ENCODE measurements at places on chromosomes 13 and 19. TPM values are rescaled to one million over a fixed set of nuclear protein-coding genes. Genes with fewer than 3 reads are reported as not detected.

- no peaks in the 10 kb centered on the region for H3K27me3 ChIP-seq
- H3K4me3 ChIP-seq = no peak overlapping the region
- DNase-seq = no peak
- peaks cover 16% of the 10 kb centered on the region for H3K4me1 ChIP-seq
- peaks cover 5% of the 10 kb centered on the region for H3K36me3 ChIP-seq
Observed at GRCh38 chr13:44971656-44972595, 17.3 kb downstream of the NUFIP1 start.

GRCh38 chr19:19120308-19121231 is 17.7 kb downstream of the TMEM161A start:
- DNase-seq = peak; percentile 35
- no peaks in the 10 kb centered on the region for H3K36me3 ChIP-seq
- no peak overlapping the region for H3K27ac ChIP-seq
- H3K27me3 ChIP-seq = no peaks in the 10 kb centered on the region
- peaks cover 4% of the 10 kb centered on the region for H3K4me1 ChIP-seq

DNA sequence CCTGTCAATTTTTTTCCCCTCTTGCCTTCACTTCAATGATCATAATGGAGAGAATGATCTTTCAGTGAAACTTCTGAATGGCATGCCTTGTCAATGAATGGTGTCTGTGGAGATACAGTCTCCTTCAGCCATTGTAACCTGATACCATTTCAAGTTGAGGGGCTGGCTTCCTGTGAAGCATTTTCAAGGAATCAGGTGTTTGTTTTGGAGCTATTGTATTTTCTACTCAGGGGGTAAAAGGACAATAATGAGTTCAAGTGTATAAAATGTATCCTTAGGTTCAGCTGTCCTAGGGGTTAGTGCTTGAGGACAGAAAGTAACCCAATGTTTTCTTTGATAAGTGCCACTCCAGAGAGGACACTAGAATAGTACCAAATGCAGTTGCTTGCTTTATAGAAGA is 23.8 kb upstream of the CBY2 start:
- no peak overlapping the region for H3K27ac ChIP-seq
- H3K27me3 ChIP-seq = no peaks in the 10 kb centered on the region
- H3K36me3 ChIP-seq = no peaks in the 10 kb centered on the region
- H3K4me3 ChIP-seq = no peak overlapping the region
- H3K4me1 ChIP-seq = no peaks in the 10 kb centered on the region

DNA sequence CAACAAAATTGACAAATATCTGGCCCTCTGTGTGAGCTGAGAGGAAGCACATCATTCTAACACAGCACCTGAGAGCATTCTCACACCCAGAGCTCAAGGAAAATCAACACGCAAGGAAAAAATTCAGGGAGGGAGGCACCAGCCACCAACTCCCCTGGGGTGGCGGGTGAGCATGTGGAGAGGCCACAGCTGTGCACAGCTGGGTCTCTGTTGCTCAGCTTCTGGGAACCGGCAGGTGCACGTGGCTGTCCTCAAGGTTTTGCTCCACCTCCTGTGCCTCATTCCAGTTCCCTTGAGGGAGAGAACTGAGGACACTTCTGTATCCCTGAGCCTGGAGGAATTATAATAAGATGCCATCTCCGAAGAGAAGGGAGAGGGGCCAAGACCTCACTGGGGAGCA is 134.0 kb downstream of the USP12 start:
- no peak overlapping the region for H3K4me3 ChIP-seq
- H3K4me1 ChIP-seq = no peaks in the 10 kb centered on the region
- no peak overlapping the region for H3K27ac ChIP-seq
- H3K36me3 ChIP-seq = no peaks in the 10 kb centered on the region
- DNase-seq = no peak

- no peaks in the 10 kb centered on the region for H3K27me3 ChIP-seq
- peaks cover 21% of the 10 kb centered on the region for H3K4me1 ChIP-seq
- no peaks in the 10 kb centered on the region for H3K36me3 ChIP-seq
- no peak overlapping the region for H3K27ac ChIP-seq
Observed at GRCh38 chr13:41780715-41781706, 179.9 kb downstream of the VWA8 start.

- no peaks in the 10 kb centered on the region for H3K27me3 ChIP-seq
- DNase-seq = no peak
- no peak overlapping the region for H3K27ac ChIP-seq
Observed at GRCh38 chr19:31594701-31595100, 245.5 kb upstream of the TSHZ3 start.

DNA sequence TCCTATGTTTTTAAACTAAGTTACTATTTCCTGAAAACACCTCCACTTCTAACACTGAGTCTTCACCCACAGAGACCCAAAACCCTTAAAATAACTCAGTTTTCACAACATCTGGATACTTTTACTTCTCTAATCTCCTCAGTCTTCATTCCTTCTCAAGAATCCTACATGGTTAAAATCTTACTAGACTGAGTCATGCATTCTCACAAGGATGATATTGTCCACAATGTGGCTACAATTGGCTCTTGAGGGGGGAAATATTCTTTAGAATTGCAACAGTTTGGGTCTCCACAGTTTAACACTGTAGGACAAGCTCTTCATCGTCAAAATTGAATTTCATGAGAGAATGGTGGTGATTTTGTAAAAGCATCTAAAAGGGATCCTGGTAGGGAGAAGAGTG is 397.1 kb downstream of the SLITRK5 start:
- DNase-seq = no peak
- H3K4me1 ChIP-seq = no peaks in the 10 kb centered on the region
- no peak overlapping the region for H3K4me3 ChIP-seq
- no peaks in the 10 kb centered on the region for H3K27me3 ChIP-seq
- H3K36me3 ChIP-seq = no peaks in the 10 kb centered on the region
- H3K27ac ChIP-seq = no peak overlapping the region

DNA sequence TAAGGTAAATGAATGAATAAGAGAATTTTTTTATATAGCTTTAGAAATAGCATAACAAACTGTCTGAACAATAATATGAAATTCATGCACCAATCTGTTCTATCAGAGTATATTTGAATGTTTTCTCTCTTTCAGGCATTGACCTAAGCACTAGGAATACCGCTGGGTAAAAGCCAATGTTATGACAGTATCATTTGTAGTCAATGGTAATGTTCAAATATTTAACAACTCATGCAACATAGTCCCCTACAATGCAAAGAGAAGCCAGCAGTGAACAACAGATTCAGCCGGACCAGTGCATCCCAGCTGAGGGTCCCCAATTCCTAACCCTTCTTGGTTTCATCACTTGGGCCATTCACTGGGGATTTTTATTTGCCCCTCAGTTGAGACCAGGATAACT is 52.6 kb upstream of the MYCBP2 start:
- H3K27ac ChIP-seq = no peak overlapping the region
- no peak for DNase-seq
- no peaks in the 10 kb centered on the region for H3K27me3 ChIP-seq

GRCh38 chr19:3942790-3943409 is 10.0 kb downstream of the NMRK2 start:
- DNase-seq = no peak
- H3K4me3 ChIP-seq = no peak overlapping the region
- H3K27me3 ChIP-seq = 0 out of 3 replicates have a peak, but pooled peaks cover 4% of the 10 kb centered on the region
- no peaks in the 10 kb centered on the region for H3K36me3 ChIP-seq
- H3K27ac ChIP-seq = no peak overlapping the region
- H3K4me1 ChIP-seq = no peaks in the 10 kb centered on the region

DNA sequence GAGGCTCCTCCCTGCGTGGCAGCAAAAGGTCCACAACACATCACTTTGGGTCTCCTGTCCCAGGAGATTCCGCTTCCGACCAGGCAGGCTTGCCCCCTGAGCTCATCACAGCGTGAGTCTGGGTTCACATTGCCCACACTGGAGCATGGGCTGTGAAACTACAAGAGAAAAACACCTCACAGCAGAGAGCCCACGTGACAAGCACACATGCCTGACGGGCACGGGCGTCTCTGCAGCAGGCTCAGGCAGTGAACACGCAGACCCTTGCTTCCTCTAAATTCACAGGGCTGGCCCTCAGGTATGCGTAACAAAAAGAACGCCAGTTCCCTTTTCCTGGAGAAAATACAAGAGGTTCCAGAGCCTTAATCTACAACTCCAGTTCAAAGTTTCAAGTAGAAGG is 41.9 kb downstream of the RASA3 start:
- no peaks in the 10 kb centered on the region for H3K4me1 ChIP-seq
- H3K27me3 ChIP-seq = peaks cover 2% of the 10 kb centered on the region
- H3K4me3 ChIP-seq = no peak overlapping the region
- H3K36me3 ChIP-seq = no peaks in the 10 kb centered on the region
- H3K27ac ChIP-seq = no peak overlapping the region
- no peak for DNase-seq

- peaks cover 3% of the 10 kb centered on the region for H3K27me3 ChIP-seq
- H3K4me1 ChIP-seq = no peaks in the 10 kb centered on the region
- DNase-seq = peak; percentile 33
Observed at GRCh38 chr19:42113641-42114348, 18.5 kb downstream of the POU2F2 start.

The NPHS1 gene
- not detected for total RNA-seq

The CLDND2 gene
- total RNA-seq = 1.1 TPM

The CYP4F11 gene
- total RNA-seq = 4.7 TPM

The FSD1 gene
- total RNA-seq = not detected

The SBK2 gene
- 0.24 TPM for total RNA-seq

The IGFLR1 gene
- 5.4 TPM for total RNA-seq
